Activated CD4-positive, alpha-beta T cell treated with anti-CD3 and anti-CD28 coated beads, Interleukin-2, Interleukin-4, amounts not matched to agents 100 ng/mL and 50 ng/mL, durations not matched to agents 16 hours and 8 hours (primary cell): ENCODE measurements at places on chromosomes 5 and 9.

- DNase-seq: no peak
These were observed 190.5 kb downstream of the TTLL11 start for GRCh38 chr9:121902461-121903135.

DNA sequence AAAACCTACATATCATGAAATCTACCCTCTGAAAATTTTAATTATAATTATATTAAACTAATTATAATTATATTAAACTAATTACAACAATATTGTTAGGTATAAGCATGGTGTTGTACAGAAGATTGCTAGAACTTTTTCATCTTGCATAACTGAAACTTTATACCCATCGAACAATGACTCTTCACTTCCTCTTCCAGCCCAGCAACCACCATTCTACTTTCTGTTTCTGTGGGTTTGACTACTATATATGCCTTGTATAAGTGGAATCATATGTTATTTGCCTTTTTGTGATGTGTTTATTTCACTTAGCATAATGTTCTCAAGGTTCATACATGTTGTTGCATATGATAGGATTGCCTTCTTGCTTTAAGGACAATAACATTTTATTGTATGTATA lies 274.2 kb upstream of the CCNH start:
- DNase-seq: peak; percentile 15

- DNase-seq: no peak
These were observed 216.1 kb downstream of the ACTL7B start for GRCh38 chr9:108639696-108640095.

DNA sequence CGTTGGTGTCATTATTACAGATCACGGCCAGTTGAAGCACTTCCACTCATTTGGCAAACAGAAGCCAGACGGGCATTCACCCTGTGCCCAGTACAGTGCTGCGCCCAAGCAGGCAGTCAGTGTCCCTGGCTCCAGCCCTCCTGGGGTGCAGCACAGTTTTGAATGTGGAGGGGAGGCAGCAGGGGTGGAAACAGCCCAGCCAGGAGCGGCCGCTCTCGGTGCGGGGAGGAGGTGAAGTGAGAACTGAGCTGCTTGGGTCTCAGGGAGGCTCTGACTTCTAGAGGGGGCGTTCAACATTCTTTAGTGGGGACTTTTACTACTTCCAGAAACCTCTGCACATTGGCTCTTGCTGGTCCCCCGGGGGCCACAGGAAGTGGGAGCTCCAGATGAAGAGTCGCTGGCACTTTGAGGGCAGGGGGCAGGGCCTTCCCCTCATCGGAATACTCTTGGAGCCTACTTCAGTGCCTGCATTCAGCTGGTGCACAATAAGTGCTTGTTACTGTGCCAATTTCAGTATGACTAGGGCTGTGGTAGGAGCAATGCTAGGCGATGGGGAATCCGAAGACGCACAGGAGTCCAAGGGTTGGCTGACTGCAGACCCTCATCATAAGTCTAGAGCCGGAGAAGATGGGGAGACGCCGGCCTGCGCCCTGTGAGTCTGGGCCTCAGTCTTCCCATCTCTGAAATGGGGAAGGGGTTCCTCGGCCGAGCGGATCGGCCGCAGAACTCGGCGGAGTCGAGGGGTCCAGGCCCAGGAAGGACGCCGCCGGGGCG lies 492 bp upstream of the NEK6 start:
- no peak for DNase-seq

DNA sequence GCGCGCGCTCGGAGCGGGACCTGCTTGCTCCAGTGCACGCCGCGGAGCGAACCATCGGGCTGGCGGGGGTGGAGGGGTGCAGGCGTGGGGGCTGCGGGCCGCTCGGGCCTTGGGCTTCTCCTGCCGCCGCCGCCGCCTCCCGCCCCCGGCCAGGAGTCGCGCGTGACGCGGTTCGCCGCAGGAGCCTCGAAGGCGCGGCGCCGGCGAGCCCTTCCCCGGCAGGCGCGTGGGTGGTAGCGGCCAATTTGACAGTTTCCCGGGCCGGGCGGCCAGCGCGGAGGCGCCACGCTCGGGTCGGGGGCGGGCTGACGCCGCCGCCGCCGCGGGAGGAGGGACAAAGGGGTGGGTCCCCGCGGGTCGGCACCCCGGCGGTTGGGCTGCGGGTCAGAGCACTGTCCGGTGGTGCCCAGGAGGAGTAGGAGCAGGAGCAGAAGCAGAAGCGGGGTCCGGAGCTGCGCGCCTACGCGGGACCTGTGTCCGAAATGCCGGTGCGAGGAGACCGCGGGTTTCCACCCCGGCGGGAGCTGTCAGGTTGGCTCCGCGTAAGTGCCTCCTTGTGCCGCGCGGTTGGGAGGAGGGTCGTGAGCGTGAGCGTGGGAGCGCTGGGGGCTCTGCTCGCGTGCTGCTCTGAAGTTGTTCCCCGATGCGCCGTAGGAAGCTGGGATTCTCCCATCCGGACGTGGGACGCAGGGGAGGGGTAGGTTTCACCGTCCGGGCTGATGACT lies at the start of gene TJP2:
Gene TJP2, plus strand, starts transcription at position 387 of the 725 bp plus-strand sequence. Its CDS starts 96 bp downstream, at position 483.
- DNase-seq: peak; percentile 59

DNA sequence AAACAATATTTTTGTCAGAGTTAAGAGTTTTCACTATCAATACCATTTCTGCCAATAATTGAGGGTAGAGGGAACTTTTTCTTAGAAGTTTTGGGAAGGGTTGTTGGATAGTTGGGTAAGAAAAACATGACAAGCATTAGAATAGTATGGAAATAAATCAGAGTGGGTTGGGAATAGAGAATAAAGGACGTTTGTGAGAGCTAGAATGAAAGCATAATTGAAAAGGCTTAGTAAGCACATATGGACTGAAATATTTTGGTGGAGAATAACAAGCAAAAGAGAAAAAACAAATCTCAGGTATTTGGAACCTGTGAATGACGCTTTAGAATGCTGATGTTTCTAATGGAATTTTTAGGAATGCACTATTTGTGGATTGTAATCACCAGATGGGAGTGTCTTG lies 262.9 kb upstream of the EDIL3 start:
- DNase-seq: no peak
